NAMALWA (cell line): ENCODE measurements at places on chromosomes 11 and 22.

DNA sequence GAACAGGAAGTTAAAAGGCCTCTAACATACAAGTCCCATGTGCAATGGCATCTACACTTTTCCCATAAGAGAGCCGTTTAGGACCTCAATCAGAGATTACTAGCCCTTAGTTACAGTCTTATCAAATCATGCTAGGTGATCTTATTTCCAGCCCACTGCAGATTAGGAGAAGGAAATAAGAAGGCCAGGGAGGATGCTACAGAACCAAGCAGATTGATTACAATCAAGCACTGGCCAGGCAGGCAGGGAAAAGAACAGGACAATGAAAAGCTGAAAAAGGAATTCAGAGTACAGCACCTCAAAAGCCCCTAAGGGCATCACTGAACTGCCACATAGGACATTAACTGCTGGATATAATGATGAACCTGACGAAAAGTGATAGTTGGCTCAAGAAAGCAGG lies 73.0 kb downstream of the CLPB start:
- DNase-seq, result no peak

GRCh38 chr11:131418189-131418588 lies 47.8 kb downstream of the NTM start:
- no peak for DNase-seq

DNA sequence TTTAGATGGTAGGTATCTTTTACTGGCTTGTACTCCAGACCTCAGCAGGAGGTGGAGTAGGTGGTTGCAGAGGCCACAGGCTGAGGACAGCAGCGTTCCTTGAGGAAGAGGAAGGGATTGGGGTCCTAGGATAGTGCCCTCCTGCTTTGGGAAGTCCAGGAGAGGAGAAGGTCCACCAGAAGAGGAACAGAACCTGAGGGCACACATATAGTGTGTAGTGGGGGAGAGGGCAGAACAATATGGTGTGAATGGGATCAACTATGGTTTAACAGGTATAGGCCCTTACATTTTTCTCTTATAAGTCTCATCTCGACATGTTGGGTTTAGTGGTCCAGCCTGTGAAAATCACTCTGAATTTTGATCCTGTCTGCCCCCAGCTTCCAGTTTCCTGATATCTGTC lies 229.1 kb upstream of the ZBED5 start:
- no peak for DNase-seq

GRCh38 chr22:45787759-45788158 lies 116.1 kb downstream of the ATXN10 start:
- DNase-seq, result no peak

GRCh38 chr22:23803001-23803819 lies 16.4 kb downstream of the SMARCB1 start:
- DNase-seq, result peak; percentile 78

DNA sequence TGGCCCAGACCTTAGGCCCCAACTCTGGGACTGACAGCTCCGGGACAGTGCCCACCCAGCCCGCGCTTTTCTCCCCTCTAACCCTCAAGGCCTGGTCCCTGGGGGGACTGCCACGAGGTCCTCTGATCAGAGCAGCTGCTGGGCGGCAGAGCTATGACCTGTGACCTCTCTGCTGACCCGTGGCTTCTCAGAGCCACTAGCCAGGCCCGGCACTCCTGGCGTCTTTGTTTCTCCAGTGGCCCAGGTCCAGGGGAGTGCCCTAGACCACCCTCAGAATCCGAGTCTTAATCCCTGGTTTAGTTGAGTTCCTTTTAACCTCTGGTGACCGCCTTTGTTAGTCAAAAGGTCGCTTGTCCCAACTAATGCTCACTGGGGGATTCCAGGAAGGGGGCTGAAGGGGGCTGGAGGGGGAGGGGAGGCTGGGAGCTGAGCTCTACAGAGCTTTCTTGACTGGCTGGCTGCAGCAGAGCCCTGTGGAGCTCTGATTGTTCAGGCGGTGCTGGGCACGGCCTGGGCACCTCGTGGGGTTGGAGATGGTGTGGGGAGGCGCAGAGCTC lies 1.2 kb downstream of the FBLN1 start:
- no peak for DNase-seq

DNA sequence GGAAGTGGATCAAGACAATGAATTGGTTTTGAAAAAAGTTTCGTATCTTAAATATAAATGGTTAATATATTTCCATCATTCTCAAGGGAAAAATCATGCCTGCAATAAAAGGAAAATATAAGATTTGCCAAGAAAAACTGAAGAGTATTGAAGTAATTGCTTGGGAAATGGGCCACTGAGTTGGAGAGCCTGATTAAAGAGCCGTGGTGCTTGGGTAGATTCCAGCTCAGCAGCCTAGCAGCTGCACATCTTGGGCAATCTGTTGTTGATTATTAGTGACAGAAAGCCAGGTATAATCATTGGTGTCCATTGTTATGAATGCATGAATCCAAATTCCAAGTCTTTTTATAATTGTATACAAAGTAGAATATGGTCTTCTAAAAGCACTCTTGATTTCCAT lies 800.9 kb upstream of the CHORDC1 start:
- no peak for DNase-seq

DNA sequence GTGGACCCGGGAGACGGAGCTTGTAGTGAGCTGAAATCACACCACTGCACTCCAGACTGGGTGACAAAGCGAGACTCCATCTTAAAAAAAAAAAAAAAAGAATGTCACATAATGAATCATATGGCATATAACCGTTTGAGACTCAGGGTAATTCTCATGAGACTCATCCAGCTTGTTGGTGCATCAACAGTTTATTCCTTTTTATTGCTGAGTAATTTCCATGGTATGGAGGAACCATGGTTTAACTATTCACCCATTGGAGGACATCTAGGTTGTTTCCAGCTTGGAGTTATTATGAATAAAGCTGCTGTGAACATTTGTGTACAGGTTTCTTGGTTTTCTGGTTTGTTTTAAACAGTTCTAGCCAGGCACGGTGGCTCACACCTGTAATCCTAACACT lies 25.3 kb downstream of the PPARA start:
- no peak for DNase-seq

DNA sequence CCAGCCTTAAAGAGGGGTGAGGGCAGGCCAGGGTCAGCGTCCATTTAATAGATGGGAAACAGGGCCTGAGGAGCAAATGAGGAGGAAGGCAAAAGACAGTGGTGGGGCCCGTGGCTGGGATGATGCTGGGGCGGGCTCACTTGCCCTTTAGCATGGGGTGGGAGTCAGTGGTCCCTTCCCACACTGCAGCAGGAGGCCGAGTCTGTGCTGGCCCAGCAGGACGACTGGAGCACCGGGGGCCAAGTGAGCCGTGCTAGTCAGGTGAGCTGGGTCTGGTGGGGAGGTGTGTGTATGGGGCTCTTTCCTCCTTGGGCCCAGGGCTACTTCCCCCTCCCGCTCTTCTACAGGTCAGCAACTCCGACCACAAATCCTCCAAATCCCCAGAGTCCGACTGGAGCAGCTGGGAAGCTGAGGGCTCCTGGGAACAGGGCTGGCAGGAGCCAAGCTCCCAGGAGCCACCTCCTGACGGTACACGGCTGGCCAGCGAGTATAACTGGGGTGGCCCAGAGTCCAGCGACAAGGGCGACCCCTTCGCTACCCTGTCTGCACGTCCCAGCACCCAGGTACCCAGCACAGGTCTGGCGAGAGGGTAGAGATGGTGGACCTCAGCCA lies 12.8 kb downstream of the SCYL1 start:
- no peak for DNase-seq

DNA sequence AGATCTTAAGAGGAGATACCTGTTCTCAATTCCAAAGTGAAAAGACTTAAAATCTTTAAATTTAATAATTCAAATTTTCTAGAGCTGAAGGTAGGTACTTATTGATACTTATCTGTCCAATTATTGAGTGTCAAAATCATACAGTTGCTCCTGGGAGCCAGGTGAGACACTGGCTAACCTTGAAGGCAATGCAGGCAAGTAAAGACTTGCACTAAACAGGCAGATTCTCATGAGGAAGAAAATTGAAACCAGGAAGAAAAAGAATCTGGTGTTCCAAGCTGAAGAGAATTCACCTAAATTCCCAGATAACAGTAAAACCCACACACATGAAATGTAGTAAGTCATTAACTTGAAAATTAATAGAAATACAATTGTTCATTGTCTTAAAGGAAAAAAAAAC lies 30.3 kb downstream of the VSIG10L2 start:
- no peak for DNase-seq

DNA sequence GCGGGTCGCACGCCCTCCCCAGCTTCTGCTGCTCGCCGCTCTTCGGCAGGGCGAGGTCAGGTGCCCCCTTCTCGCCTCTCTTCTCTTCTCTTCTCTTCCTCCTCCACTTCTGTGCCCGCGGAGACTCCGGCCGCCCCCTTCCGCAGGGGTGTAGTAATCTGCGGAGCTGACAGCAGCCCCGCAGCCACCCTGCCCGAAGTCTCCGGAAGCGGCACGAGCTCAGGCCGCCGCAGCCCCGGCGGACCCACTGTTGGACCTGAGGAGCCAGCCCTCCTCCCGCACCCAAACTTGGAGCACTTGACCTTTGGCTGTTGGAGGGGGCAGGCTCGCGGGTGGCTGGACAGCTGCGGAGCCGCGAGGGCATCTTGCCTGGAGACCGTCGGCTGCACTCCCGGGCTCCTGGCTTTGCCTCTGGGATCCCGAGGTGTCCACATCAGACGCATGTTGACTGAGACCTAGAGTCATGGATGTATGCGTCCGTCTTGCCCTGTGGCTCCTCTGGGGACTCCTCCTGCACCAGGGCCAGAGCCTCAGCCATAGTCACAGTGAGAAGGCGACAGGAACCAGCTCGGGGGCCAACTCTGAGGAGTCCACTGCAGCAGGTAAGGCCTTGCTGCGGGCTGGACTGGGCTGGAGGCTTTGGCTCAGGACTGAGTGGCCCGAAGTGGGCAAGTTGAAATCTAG lies 486 bp downstream of the STIM1 start:
- peak; percentile 73 for DNase-seq

- DNase-seq, result no peak
These were observed 67.5 kb downstream of the MED15 start for GRCh38 chr22:20574920-20575353.

GRCh38 chr11:45580399-45580798 lies 85.0 kb downstream of the CHST1 start:
- no peak for DNase-seq

DNA sequence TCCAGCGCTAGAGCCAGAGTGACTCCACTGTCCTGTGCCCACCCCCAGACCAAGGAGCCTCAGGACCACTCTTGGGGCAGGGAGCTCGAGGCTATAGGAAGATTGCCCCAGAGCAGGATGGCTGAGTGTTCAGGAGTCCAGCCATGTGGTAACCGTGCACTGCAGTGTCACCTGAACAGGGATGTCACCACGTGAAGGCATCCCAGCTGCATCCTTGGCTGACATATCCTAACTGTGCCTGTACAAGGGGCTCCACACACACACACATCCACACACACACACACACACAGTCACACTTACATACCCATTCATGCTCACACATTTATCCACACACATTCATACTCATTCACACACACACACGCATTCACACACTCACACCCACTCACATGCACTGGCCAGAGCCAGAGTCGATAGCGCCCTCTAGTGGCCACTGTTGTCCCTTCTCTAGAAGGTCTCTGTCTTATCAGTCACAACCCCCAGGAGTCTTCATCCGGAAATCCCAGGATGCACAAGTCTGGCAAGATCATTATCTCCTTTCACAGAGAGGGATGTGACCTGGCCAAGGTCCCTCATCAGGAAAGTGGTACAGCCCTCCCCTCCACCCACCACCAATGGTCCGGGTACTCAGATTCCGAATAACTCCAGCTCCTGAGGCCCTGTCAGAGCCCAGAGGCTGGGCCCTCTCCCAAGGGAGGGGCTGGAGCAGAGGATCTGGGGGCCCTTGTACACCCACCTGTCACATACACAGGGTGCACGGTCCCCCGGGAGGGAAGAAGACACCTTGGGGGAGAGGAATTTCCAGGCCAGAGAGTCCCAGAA lies 55.1 kb downstream of the IGLL5 start:
- DNase-seq, result peak; percentile 93

DNA sequence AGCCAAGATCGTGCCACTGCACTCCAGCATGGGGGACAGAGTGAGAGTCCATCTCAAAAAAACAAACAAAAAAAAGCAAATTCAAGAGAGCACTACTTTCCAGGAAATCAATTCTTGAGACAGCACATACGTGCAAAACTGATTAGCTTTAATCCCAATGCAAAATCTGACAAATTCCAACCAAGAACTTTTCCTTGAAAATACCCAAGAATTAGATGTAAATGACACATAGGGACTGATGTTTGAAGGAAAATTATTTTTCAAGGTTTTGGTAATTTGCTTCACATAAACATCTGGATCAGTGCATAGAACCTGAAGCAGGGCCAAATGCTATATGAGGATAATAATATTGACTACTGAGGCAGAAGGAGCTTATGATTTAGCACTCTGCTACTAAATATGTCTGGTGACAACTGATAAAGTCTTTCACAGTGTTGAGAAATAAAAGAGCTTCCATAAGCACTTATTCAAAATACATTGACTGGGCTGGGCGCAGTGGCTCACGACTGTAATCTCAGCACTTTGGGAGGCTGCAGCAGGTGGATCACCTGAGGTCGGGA lies 8.8 kb downstream of the MAJIN start:
- no peak for DNase-seq

DNA sequence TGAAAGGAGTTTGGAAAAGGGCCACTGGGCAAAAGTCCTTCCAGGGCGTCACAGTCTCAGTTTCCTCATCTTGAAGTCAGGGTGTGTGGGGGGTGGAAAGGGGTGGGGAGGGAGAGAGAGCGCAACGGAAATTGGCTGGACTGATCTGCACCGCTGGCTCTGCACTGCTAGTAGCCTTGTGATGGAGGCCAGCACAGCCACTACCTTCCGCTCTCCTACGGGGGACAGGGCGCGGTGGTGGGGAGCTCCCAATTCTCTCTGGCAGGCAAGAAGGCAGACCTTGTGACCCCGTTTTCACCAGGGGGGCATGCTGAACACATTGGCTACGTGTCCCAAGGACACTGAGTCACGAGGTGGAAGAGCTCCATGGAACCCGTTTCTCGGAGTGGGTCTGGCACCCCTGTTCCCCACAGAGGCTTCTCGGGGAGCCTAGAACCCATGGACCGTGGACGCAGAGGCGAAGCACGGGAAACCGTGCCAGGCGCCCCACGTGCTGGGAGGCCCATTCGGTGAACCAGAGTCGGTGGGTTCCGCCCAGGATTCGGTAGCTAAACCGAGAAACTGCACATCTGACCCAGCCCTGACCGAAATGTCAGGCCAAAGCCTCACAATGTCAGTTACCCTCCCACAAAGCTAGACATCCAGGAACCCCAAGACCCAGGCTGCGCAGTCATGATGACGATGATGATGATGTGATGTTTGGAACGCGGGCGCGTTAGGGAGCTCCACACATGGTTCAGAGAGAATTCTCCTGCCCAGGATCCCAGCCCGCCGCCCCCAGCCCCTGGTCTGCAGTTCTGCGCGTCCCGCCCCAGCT lies 28.3 kb upstream of the WNT11 start:
- peak; percentile 80 for DNase-seq

- DNase-seq, result no peak
These were observed 65.3 kb downstream of the ST3GAL4 start for GRCh38 chr11:126420698-126421256.
